ENCODE measurements at places on chromosomes 2 and 18.

GRCh38 chr2:27537287-27537686, 40.6 kb downstream of the GCKR start:
- DNase-seq, result no peak

DNA sequence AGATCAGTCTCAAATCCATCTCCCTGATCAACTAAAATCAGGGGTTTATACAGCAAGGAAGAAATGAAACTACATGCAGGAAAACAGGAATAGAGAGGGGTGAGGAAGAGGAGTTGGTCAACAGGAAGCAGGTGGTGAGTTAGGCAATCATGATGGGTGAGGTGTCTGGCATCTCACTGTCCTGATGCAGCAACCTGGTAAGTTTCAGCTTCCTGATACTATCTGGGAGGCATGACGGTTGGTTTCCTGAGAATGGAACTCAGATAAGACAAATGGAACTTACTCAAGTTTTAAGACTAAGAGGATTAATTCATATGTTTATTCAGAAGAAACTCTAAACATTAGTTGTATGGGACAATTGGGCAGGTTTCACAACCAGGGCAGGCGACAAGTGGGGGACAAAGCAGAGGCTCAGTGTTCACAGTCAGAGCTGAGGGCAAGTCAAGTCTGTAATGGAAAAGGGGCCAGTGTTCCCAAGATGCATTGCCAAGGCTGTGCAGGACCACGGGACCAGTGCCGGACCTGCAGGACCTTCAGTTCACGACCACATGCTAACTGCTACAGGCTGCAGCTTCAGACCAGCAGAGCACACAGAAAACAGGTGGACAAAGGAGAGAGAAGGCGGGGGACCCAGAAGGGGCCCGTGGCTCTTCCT, 17.7 kb upstream of the GALM start:
- DNase-seq, result no peak

DNA sequence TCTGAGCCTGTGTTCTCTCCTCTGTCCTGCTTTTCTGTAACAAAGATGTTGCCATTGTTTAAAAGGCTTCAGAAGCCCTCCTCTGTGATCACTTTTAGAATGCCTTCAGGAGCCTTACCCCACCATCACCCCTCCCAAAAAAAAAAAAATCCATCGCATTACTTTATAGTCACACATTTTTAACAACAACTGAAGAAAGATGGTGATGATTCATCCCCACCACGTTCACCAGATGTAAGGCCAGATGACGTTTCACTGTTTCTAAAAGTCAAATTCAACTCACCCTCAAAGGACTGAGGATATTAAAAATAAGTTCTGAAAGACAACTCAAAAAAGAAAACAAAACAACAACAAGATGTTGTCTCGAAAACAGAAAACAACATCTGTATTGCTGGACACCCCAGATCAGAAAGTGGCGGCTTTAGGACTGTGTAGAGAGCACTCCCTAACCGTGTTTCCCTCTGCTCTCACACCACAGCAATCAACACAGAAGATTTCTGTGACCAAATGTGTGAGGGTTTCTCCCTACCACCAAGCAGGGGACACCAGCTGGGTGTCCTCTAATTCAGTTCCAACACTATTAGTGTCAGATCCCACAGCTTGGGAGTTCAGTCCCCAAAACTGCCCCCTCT, 61.9 kb upstream of the CREB1 start:
- no peak for DNase-seq

GRCh38 chr2:8380026-8380425, 301.8 kb upstream of the ID2 start:
- DNase-seq, result no peak

DNA sequence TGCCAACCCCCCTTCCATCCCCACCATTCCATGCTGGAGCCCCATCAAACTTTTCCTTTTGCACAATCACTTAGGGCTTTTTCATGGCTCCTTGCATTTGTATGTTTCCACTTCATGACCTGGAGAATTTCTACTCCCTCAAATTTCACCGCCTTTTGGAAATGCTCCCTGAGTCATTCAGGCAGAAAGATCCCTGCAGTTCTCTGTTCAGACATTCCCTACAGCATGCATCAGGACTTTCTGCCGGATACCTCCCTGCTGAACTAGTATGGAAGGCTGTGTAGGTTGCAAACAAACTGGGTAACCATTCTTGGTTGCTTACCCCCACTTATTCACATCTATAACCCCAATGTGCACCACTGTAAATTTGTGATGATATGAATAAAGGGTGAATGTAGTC, 389.6 kb upstream of the CELF4 start:
- no peak for DNase-seq

- DNase-seq, result no peak
Measured at GRCh38 chr18:22171258-22172119, 2.1 kb downstream of the GATA6 start.

DNA sequence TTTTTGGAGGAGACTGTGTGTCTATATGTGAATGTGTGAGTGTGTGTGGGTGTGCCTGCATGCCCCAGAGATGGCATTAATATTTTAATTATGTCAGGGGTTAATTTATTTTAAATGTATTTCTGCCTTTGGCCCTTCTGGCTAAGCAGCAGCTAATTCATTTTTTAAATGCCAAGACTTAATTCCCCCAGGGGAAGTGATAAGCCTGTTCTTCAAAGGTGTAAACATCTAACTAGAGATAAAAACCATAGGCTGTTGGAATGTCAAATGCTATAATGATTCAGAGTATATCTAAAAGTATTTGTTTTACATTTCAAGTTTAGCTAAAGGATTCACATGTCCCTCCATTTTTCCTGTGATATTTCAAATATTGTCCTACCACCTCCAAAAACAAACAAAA, 184.7 kb downstream of the SPP2 start:
- DNase-seq, result no peak

DNA sequence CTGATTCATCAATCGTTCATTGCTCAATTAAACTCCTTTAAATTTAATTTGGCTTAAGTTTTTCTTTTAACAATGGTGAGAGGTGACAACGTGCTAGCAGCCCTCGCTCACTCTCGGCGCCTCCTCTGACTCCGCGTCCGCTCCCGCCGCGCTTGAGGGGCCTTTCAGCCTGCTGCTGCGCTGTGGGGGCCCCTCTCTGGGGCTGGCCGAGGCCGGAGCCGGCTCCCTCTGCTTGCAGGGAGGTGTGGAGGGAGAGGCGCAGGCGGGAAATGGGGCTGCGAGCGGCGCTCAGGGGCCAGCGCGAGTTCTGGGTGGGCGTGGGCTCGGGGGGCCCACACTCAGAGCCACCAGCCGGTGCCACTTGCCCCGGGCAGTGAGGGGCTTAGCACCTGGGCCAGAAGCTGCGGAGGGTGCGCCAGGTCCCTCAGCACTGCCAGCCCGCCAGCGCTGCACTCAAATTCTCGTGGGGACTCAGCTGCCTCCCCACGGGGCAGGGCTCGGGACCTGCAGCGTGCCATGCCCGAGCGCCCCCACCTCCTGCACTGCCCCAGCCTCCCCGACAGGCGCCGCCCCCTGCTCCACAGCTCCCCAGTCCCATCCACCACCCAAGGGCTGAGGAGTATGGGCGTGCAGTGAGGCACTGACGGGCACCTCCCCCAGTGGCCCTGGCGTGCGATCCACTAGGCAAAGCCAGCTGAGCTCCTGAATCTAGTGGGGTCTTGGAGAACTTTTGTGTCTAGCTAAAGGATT, 19.6 kb downstream of the ANKMY1 start:
- no peak for DNase-seq

GRCh38 chr18:60649107-60649506, 276.5 kb upstream of the MC4R start:
- DNase-seq, result no peak

DNA sequence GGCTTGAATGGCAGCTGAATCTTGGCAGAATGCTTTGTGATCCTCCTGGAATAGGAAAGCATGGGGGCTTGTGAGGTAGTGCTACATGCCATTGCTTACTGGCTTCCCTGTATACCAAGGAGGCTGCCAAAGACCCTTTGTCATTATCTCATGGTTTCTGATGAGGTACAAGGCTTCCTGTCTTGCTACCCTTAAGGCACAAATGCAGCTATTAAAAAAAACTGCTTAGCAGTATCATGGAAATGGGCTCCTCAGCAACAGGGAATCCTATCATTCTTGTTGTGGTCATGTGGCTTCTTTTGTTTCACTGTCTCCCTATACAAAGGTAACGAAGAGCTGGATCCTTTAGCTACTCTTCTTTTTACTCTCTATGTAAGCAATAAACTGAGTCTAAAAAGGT, 6.6 kb upstream of the KANSL1L start:
- no peak for DNase-seq

DNA sequence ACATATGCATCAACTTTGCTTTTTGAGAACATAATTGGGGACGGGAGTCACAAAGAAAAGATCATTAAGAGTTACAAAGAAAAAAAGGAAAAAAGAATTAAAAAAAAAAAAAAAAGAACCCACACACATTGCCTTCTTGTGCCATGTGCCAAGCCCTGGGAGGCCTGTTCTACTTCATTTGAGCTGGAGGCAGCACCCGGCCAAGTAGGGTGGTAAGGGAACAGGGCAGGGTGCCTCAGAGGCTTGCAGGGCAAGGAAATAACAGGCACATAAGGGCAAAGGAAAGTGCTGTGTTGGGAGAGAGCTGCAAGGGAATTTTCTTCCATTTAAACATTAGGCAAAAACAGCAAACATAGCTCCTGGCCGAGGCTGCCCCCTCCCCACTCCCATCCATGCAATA, 418.0 kb downstream of the TMEM182 start:
- DNase-seq, result no peak

DNA sequence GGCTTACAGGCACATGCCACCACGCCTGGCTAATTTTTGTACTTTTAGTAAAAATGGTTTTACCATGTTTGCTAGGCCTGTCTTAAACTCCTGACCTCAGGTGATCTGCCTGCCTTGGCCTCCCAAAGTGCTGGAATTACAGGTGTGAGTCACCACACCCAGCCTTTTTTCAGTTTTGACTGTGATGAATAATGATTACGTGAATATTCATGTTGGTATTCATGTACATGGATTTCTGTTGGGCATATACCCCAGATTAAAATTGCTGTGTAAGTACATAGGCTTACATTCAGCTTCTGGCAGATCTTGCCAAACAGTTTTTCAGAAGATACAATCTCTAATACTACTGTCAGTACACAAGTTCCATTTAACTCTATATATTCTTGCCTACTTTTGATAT, 20.9 kb downstream of the SLC39A10 start:
- no peak for DNase-seq

DNA sequence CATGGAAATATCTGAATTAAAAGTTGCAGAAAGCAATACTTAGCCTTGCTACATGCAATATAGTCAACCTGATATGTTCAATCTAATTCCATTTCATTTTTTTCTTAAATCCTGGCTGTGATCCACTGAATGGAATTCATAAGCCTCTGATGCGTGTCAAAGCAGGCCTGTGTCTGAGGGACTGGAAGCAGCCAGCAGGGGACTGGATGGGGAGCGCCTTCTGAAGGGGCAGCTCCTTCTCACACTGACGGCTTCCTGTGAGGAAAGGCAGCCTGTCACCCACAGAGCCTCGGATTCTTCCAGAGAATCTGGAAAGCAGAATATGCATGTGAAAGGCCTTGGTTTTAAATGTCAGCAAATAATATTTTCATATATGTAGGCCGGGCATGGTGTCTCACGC, 73.5 kb downstream of the KCNF1 start:
- no peak for DNase-seq

GRCh38 chr2:66435549-66435875, 587 bp downstream of the MEIS1 start:
- no peak for DNase-seq

GRCh38 chr2:17327649-17328048, 190.6 kb downstream of the RAD51AP2 start:
- no peak for DNase-seq

- DNase-seq, result no peak
Measured at GRCh38 chr2:238954841-238955591, 107.1 kb downstream of the TWIST2 start.

- DNase-seq, result no peak
Measured at GRCh38 chr2:218959761-218960308, 369 bp downstream of the CDK5R2 start.

GRCh38 chr2:223036790-223037444, 15.1 kb upstream of the KCNE4 start:
- DNase-seq, result no peak

DNA sequence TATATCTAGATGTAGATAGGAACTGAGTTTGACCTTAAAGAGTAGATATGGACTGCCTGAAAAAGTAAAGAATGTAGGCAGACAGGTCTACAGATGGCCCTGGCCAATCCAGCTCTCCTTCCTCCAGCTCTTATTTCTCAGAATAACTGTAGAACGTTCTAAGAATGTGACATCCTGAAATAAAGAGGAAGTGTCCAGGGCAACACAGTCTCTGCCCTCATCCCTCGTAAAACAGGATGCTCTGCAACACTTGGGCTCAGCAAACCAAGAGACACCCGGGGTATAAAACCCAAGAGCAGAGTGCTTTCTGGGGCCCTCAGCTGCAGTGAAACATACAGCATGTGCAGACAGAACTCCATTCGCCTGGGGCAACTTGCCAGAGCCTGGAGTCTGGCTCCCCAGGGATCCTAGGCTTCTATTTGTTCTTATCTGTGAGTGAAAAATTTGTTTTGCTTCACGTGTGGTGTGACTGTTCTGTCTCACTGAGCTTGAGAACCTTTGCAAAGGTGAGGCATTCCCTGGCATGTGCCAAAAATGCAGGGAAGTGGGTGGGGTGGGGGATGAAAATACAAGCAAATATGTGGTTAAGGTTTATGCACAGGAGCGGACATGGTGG, 401.0 kb downstream of the SETBP1 start:
- DNase-seq, result no peak

DNA sequence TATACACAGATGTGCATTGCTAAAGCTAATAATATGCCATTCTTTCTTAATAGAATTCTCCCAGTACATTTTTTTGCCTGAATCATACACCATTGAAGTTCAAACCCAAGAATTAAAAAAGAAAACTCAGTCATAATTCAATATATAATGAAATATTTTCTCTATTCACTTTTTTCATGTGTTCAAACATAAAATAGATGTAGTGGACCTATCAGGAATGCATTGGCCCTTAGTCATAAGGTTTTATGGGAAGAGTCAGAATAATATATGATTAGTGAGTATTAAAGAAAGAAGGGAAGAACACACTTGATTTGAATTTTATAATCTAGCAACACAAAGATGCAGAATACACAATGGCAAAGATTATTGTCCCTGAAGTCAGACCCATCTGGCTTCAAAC, 297.0 kb upstream of the COL3A1 start:
- DNase-seq, result no peak

DNA sequence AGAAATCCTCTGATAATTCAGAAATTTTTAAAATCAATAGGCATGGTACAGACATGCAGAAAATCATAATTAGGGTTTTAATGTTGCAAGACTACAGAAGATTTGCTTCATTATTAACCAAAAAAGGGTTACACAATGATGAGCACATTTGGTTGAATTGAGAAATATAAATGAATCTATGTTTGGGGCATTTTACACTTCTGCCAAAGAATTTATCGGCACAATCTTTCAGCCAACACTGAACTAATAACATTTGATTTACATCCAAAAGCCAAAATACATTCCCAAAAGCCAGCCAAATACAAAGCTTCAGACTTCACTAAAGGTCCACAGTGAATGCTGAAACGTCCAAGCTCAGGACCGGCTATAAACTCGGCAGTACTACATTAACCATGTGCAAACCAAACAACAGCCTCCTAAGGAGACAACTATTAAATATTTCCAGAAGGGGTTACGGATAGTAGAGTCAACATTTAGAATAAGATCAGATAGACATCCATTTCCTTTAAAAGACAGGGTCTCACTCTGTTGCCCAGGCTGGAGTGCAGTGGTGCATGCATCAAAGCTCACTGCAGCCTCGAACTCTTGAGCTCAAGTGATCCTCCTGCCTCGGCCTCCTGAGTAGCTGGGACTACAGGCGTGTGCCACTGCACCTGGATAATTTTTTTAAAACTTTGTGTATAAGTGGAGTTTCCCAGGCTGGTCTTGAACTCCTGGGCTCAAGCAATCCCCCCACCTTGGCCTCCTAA, 29.4 kb downstream of the SPRED2 start:
- DNase-seq, result no peak

GRCh38 chr2:151973013-151973900, 125.6 kb downstream of the CACNB4 start:
- DNase-seq, result no peak

Data from NAMALWA (cell line).